CD4-positive, alpha-beta T cell treated with Interleukin-10 for 1 hour (primary cell): ENCODE measurements at places on chromosomes 1 and 21.

DNA sequence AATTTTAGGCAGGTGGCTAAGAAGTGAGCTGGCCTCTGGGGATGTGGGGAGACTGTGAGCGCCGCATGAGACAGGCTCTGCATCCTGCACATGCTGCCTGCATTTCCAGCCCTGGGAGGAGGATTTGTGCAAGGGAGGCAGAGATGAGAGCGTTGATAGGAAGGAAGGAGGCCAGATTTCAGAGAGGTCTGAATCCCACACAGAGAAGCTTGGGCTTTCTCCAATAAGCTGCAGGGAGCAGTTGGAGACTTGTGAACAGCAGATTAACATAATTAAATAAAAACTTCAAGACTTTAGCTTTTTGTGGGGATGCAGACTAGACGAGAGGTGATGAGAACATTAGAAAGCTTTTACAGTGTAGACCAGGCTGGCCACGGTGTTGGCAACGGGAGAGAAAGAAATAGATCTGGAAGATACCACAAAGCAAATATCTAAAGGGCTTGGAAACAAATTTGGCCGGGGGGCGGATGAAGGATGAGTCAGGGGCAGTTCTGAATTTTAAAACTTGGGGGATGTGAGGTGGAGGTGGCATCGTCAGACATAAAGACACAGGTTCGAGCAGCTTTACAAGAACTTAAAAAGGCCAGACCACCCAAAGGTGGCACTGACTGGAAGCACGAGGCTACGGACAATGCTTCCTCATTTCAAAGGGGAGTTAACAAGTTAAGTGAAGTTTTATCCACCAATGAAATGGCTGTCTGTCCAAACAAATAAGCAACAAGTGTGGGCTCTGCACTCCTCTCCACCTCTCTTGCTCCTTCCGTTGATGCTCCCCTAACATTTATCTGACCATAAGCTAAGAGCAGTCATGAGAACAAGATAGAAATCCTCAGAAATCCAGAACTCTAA is 57.0 kb downstream of the HIVEP3 start:
- no peak for DNase-seq

DNA sequence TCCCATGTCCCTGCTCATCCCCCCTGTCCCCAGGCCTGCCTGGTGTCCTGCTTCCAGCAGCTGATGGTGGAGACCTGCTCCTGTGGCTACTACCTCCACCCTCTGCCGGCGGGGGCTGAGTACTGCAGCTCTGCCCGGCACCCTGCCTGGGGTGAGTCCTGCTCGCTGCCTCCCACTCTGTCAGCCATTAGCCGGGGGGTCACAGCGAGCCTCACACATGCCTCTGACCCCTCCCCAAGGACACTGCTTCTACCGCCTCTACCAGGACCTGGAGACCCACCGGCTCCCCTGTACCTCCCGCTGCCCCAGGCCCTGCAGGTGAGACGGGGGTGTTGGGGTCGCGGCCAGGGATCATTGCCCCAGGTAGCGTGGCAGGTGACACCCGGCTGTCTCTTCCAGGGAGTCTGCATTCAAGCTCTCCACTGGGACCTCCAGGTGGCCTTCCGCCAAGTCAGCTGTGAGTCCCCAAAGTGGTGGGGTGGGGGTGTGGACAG is 10.0 kb downstream of the SCNN1D start:
- DNase-seq = peak; percentile 76

DNA sequence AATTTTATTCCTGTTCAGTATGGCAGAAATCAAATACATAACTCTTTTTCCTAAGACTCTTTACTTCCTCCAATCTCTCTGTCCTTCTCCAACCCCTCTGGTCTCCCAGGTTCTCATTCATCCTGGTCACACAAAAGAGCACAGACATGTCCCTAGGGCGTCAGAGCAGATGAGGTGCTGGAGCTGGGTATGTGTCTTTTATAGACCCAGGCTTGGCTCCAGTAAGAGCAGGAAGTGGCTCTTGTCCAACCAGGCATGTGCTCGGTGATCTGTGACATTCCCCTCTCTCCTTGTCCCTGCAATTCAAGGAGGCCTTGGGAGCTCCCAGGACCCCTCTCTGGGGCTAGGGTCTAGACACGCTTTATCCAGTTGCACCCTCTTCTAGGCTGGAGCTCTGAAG is 18.0 kb upstream of the LCE2D start:
- no peak for DNase-seq

GRCh38 chr1:15191770-15192169 is 38.2 kb downstream of the TMEM51 start:
- DNase-seq = no peak

DNA sequence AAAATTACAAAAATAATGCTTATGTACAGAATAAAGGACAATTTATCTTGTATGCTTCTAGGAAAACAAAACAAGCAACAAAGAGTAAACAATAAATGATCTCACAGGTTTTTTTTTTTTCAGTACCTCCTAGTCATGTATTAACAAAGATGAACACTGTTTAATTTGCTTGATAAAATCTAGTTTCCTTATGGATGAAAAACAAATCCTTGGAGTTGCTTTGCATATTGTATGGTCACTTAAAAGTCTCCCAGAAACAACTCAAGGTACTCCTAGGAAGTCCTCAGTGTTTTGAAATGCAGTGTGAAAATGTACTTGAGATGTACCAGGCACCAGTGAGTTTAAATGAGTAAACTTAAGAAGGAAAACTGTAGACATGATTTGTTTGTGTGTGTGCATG is 686.0 kb upstream of the BRINP3 start:
- DNase-seq = no peak

GRCh38 chr1:167173516-167174184 is 47.0 kb upstream of the POU2F1 start:
- no peak for DNase-seq

GRCh38 chr1:228652116-228652515 is 83.2 kb upstream of the RHOU start:
- DNase-seq = no peak

DNA sequence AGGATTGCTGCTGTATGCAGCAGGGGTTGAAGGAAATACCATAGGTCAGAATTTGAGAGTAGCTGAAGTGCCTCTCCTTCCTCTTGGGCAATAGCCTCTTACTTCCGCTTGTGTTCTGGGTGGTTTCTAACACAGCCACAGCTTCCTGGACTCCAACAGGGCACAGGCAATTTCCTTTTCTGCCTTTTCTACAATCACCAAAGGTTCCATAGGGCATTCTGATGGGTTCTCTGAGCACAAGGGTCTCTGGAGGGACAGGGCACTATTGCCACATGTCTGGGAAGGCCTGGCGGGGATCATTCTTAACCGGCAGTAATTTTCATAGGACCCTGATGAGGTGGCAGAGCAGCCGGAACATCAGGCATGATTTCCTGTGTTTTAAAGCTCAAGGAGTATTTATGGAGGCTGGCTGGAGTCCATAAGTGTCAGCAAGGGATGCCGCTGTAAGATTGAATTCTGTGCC is 5.5 kb upstream of the AGTRAP start:
- peak; percentile 65 for DNase-seq

DNA sequence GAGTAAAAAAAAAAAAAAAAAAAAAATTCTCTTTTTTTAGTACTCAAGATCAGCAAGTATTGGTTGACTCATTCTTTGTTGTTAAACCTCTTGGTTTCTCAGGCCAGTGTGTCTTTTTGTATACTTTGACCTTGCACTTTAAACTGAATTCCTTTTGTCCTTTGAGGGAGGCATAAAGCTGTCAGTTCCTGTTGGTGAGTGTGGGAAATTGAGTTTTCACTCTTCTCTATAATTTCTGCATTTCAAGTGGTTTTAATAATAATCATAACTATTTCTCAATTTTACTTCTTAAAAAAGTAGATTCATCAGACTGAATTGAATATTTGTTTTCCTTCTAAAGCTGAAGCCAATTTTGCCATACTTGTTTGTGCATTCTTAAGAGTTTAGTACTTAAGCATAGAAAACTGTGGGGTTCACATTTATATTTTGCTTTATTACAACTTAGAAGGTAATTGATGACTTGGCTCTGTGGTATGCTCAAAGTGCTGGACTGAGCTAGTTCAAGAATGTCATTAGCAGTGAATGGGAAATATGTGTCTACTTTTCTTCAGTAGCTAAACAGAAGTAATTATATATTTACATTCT is 43.4 kb downstream of the ITSN1 start:
- DNase-seq = no peak

DNA sequence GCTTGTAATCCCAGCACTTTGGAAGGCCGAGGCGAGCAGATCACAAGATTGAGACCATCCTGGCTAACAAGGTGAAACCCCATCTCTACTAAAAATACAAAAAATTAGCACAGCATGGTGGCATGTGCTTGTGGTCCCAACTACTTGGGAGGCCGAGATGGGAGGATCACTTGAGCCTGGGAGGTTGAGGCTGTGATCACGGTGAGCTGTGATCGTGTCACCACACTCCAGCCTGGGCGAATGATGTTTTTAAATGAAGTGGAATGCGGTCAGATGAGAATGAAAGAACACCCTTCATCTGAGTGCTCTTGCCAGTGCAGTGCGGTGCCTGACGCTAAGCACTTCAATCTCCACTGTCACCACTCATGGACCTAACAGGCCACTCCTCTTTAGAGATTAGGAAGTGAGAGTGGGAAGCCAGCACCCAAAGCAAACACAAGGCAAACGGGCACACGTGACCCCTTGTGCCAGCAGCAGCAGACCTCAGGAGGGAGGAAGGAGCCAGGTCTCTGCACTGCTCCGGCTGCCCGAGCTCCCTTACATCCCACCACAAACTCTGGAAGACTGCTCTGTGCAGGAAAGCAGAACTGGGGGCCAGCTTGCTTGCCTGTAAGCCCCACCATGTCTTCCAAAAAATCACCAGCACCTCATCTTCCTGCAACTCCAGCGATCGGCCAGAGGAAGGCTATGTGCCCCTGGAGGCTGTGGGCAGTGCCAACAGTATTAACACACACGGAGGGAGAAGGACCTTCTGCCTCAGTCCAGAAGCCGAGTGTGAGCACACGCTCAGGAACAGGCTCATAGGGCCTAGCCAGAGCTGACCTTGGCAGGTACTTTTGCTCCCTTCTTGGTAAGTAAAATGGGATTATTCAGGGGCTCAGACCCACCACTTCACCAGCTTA is 9.7 kb downstream of the CTNNBIP1 start:
- peak; percentile 15 for DNase-seq

DNA sequence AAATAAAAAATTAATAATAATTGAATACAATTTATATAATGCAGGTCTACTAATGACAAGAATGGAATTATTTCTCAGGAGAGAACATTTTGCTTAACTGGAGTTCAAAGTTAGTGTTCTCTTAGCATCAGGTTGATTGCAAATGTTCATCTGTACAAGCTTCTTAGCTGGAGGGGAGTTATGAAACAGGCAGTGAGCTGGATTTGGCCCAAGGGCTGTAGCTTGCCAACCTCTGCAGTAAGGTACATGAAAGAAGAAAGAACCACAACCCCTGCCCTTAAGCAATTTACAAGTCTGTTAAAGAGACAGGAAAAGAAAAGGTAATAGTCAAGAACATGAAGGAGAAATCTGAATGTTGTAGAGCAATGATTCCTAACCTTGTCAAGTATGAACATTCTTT is 17.0 kb downstream of the LPGAT1 start:
- no peak for DNase-seq

- DNase-seq = no peak
Observed at GRCh38 chr1:181015251-181015615, 7.4 kb downstream of the STX6 start.

GRCh38 chr1:77024500-77024899 is 157.2 kb downstream of the ST6GALNAC5 start:
- no peak for DNase-seq

GRCh38 chr1:207807690-207808321 is 56.0 kb downstream of the CD46 start:
- DNase-seq = no peak
